ENCODE measurements at places on chromosomes 1 and 21.
A peak's percentile ranks its signal among the peaks of the same experiment; 100 is the strongest.

DNA sequence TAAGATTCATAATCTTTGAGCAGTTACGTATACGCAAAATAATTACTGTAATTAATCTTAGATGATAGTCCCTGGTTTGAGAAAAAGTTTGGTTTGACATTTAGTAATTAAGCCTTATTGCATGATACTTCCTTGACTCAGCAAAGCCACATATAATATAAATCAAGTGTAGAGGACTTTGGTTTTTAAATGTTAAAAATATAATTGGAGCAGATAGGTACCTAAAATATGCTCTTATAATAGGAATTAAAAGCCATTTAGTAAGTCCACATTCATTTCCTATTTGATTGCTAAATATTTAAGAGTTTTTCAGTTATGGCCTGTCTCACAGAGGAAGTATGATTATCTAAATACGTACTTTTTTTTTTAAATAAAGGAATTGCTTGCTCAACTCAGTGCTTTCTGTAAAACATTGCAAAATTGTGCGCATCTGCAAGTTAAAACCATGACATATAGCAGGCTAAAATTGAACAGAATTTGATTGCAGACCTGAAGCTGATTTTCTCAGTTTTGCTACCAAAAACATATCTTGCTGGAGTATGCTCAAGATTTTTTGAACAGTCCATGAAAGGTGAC, 20.4 kb downstream of the RPE65 start:
- DNase-seq: no peak

DNA sequence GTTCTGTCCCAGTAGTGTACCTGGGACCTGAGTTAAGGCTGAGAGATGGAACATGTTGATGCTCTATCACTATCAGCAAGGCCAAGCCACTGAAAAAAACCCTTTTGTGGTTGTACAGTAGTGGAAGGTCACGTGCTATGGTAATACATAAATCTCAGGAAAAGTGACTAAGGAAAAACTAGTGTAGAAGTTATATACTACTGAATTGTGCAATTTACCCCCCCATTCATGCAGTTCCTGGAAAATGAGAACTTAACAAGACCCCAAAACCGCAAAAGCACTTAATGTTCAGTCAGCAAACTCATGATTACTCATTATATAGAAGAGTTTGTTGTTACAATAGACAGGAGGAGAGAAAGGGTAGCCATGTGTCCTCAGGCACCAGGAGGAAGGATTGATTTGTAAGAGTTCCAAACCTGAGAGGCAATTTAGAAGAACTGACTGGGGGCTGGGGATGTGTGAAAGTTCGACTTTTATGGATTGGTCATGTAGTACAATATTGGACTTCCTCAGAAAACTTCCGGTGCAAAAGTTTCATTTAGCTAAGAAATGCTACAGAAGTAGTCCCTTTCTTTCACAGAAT, 91.6 kb downstream of the RGL1 start:
- DNase-seq: no peak

GRCh38 chr1:180428782-180429695, 73.3 kb downstream of the ACBD6 start:
- DNase-seq: no peak

DNA sequence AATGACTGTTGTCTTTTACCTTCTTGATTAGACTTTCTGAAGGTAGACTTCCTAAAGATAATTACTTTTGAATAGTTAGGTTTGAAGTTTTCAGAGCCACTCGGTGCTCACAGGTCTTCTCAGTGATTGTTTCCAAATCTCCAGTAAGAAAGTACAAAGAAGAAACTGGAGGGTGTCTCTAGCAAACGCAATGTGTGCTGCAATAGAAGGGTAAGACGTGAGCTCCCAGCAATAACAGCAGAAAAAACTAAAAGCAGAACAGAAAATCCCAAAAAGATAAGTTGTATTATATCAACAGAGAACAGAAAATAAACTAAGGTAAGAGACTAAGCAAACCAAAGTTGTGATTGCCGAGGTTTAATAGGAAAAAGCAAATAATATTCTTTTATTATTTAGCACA, 1.8 kb downstream of the CTTNBP2NL start:
- no peak for DNase-seq

DNA sequence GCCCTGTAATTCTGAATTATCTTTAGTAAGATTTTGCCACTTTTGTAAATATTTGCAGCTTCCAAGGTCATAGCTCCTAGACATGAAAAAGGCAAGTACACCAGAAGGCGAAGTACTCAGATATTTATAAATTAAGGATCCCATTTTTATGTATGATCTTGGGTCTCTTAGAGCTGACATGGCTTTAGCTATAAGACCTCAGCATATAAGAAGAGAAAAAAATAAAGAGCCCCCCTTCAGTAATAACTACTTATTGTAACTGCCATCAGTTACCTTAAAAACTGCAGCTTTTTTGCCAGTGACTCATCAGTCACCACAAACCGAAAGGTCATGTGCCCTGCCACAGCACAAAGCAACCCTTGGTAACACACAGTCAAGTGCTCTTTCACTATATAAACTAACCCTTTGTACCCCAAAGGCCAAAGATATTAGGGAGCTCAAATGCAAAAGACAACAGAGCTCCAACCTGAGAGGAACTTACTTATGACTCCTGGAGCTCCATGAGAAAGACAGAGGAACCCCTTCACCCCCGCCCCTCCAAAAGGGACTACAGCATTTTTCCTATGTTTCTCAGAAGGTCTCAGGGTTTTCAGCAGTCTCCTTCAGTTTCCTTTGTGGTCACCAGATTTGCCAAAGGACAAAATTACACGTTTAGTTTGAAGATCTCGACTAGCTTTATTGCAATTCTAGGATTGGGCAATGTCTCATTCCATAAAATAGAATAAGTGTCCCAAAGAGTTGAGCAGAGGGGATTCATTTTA, 219.8 kb upstream of the DUSP10 start:
- DNase-seq: no peak

DNA sequence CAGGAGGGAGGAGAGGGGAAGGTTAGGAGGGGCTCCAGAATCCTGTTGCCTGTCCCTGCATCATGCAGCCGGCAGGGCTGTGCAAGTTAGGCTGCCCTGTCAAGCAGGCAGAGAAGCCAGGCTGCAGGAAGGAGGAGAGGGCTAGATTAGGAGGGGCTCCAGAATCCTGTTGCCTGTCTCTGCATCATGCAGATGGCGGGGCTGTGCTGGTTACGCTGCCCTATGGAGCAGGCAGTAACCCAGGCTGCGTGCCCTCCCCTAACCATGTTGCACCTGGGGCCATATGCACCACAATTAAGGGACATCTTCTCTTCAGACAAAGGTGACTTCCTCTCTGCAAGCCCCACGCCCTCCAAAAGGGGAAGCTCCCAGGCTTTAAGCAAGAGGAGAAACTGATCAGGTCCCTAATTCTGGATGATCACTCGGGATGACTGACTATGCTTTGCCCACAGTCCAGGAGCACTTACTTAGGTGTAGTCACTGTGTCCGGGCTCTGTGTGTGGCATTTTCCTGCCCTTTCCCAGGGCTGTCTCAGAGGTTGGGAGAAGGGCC, 457.4 kb downstream of the SETD4 start:
- no peak for DNase-seq

DNA sequence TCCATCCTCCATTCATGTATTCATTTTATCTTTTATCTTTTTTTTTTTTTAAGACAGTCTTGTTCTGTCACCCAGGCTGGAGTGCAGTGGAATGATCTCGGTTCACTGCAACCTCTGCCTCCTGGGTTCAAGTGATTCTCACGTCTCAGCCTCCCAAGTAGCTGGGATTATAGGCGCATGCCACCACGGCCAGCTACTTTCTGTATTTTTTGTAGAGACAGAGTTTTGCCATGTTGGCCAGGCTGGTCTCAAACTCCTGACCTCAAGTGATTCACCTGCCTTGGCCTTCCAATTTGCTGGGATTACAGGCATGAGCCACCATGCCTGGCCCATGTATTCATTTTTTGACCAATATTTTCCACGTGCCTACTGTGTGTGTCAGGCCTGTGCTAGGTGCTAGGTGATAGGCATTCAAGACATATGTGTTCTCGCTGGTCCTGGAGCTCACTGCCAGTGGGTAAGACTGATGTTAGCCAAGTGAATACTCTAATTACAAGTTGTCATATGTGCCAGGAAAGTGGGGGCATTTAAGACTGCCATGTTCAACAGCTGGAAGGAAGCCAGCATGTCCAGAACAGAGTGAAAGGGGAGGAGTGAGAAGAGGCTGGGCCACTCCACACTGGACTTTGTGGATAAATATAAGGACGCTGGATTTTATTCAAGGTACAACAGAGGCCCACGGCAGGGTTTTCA, 5.3 kb upstream of the CELSR2 start:
- DNase-seq: no peak

DNA sequence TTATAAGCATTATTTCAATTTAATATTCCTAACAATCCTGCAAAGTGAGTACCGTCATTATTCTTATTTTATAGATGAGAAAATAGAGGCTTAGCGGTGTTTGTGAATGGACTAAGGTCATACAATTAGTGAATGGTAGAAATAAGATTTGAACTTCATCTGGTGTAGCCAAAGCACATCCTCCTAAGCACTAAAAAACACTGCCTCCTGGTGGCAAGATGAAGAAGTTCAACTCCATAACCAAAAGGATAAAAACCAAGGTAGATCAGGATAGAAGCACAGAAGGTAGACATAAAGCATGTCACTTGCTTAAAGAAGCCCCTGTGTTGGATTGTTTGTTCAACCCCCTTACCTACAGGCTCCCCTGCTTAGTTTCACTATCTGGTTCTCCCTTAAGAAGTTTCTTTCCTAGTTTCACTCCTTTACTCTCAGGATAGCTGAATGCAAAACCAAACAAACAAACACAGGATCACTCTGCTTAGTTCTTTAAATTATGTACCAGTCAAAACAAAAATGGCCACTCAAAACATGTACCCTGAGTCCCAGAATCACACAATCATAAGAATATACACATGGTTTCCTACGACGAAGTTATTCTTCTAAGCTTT, 12.7 kb upstream of the AIM2 start:
- no peak for DNase-seq

- DNase-seq: no peak
Measured at GRCh38 chr1:159823406-159823805, 3.3 kb upstream of the SLAMF8 start.

DNA sequence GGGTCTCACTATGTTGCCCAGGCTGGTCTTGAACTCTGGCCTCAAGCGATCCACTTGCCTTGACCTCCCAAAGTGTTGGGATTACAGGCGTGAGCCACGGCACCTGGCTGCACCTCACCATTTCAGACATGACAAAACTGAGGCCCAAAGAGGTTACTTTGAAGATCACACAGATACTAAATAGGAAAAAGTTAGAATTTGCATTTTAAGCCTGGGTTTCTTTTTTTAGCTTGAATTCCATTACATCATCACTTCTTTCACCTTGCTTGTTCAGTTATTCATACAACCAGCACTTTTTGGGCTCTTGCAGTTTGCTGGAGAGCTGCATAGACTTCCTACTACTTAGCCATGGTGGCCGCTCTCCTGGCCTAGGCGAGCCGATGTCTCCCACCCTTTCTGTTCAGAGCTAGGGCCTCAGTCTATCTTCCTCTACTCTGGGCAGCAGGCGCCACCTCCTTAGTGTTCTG, 16.3 kb upstream of the CD2 start:
- no peak for DNase-seq

DNA sequence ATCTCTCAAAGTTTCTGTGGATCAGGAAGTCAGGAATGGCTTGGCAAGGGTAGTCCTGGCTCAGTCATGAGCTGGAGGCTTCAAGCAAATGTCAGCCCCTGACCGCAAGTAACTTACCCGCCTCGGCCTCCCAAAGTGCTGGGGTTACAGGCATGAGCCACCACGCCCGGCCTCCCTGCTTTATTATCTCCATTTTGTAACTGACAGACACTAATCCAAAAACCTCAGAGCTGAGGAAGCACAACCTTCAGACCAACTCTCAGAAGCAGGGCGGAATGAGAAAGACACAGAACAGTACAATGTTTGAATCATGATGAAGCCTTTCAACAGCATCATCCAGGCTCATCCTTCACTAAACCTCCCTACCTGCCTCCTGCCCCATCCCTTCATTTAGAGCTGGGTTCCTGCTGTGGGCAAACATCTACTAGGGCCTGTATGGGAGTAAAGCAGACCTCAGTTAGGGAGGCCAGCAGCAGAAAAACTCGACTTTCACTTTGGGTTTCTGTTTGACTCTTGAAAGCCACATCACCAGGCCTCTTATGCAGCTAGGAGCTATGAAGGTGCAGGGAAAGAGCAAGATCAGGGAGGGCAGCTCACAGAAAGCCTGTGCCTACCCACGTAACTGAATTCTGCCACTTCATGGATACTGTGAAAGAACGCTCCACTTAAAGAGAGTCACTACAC, 84.4 kb upstream of the RAB4A start:
- no peak for DNase-seq

- DNase-seq: peak; percentile 82
Measured at GRCh38 chr1:215567491-215568298, 591 bp downstream of the KCTD3 start.

GRCh38 chr1:226711976-226712741, 26.9 kb downstream of the ITPKB start:
- DNase-seq: no peak

GRCh38 chr1:9093581-9093980, 24.1 kb upstream of the SLC2A5 start:
- DNase-seq: no peak

DNA sequence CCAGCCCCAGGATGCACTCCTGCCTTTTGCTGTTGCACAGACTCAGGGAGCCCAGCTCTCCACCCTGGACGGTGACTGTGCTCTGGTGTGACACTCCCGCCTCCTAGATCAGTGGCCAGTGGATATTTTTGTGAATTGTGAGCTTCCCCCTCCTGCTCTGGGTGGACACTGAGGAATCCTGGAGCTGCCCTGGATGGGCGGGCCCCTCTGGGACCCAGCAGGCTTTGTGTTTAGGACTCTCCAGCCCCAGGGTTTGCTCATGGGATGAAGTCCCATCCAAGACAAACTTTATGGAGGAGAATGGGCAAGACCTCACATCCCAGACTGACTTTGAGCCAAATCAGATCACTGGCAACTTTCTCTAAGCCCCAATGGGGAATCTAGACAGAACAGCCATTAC, 16.1 kb downstream of the SLC6A9 start:
- DNase-seq: no peak

DNA sequence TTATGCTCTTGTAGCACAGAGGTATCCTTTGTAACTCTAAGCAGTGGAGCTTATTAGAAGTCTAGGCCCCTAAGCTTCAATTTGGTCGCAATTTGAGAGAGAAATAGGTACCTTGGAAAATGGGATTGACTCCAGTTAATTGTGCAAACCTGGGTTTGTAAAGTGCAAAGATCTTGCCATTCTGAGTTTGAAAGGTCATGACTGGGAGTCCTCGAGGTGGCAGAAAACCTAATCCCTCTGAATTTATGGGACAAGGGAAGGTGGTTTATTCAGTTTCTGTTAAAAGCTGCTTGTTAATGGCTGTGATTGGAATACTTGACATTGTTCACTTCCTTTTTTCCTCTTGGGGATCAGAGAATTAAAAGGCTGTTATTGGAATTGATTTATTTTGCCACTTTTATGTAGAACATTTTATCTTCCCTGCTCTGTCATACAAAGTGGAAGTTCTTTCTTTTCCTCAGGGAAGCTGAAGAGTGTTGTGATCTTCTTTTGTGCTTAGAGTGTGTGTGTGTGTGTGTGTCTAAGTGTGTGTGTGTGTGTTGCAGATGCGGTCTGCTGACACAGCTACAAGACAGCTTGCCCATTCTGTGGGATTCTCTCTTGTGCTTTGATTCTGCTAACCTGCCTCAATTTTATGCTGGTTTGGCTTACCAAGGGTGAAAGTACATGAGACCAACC, 144.5 kb downstream of the SPATA46 start:
- DNase-seq: no peak

GRCh38 chr1:223840254-223840653, 5.5 kb downstream of the TP53BP2 start:
- DNase-seq: no peak

Data from G401 (cell line).